Stimulated activated effector memory CD8-positive, alpha-beta T cell treated with anti-CD3 and anti-CD28 coated beads, Interleukin-12 subunit alpha, Interleukin-12 subunit beta, amount 100 ng/mL, for 72 hours (primary cell): ENCODE measurements at places on chromosomes 1 and 21.

- no peak for DNase-seq
These were observed 58.7 kb upstream of the GADD45A start for GRCh38 chr1:67626090-67626860.

- DNase-seq: no peak
These were observed 32.6 kb downstream of the TRIT1 start for GRCh38 chr1:39850606-39851216.

DNA sequence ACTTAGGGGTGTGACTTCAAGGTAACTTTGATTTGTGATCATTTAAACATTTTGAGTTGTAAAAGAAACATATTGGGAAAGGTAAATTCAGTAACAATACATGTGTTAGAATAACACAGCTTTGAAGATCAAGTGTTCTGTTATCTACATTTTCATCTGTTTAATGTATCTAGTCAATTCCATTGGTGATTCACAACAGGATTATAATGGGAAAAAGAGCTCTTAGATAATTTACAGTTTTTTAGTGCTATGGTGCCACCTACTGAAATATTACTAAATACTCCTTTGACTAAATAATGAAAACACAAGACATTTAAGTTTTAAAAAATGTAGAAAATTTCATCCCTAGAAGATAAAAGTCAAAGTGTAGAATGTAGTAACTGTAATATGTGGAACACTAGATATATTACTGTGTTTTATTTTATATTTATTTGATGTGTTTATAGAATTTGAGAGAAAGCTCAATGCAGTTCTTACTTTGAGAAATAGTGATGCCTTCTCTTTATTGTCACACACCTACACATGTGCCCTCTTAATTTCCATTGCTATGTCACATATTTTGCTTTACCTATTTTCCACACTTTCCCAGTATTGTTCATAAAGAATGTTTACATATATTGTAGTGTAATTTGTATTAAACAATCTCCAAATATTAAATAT, 47.4 kb downstream of the PTPRC start:
- DNase-seq: no peak

- DNase-seq: no peak
These were observed 29.8 kb upstream of the CACYBP start for GRCh38 chr1:174969977-174970376.

- no peak for DNase-seq
These were observed 6.2 kb downstream of the LRRC52 start for GRCh38 chr1:165549973-165550372.

DNA sequence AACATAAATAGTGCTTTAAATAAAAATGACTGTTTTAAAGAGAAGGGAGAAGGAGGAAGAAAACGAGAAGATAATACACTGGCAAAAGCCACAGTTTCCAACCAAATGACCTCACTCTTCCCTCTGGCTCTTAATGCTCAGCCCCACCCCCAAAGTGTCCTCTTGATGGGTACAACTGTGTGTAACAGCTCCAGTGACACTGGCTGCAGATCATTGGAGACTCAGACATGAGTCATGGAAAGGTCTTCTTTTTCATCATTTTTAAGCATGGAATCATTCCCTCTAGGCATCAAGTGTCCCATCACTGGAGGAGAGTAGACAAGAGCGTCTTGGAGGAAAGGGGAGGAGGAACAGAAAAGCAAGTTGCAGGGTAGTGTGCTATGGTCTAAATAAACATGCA, 333.0 kb downstream of the PAPPA2 start:
- no peak for DNase-seq

DNA sequence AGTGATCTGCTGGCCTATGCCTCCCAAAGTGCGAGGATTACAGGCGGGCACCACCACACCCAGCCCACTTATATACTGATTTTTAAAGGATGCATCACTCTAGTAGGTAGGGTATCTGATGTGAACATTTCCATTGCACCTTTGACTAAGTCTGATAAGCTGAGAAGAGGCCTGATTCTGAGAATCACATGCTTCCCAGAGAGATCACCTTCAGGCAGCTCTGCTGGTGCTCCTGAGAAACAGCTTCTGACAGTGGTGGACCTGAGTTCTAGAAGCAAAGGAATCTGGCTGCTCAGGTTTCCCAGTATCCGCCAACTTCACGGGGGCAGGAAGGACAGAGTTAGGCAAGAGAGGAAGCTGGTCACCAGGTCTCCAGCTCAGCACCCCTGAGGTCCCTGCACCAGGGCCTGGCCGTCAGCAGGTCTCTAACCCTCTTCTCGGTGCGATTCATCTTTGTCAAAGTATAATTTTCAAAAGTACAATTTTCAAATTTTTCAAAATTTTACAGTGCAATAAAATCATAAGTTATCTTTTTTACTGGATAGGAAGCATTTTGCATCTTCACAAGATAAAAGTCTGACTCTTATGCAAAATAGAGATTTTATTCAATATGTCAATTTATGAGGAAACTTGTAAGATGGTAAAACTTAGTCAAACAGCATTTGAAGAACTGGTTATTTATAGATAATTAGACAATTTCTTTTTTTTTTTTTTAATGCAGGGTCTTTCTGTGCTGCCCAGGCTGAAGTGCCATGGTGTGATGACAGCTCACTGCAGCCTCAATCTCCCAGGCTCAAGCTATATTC, 25.8 kb upstream of the MPZL1 start:
- no peak for DNase-seq

DNA sequence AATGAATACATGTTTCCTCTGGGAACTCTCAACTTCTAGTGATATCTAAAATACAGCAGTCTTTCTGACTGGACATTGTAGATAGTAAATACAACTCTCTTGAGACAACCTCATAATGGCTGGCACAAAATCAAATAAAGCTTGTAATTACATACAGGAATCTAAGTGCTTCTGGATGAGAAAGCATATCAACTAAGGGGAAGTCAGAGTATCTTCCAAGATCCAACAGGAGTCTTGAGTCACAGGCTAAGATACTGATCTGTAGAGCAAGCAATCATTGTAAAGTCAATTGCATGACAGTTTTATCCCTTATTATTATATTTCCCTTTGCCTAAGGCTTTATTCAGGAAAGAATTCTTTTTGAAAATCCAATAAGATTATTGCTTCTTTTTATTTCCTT, 249.9 kb downstream of the LRRIQ3 start:
- no peak for DNase-seq

- DNase-seq: no peak
These were observed 37.3 kb downstream of the MAST2 start for GRCh38 chr1:45840704-45841103.

GRCh38 chr1:95095833-95096217, 21.3 kb upstream of the TLCD4 start:
- DNase-seq: no peak

- DNase-seq: no peak
These were observed 5.0 kb upstream of the EFNA3 start for GRCh38 chr1:155073377-155074242.

GRCh38 chr1:37040773-37041172, 6.5 kb upstream of the GRIK3 start:
- DNase-seq: no peak

- DNase-seq: no peak
These were observed 72.7 kb upstream of the ACTL8 start for GRCh38 chr1:17682400-17682799.

DNA sequence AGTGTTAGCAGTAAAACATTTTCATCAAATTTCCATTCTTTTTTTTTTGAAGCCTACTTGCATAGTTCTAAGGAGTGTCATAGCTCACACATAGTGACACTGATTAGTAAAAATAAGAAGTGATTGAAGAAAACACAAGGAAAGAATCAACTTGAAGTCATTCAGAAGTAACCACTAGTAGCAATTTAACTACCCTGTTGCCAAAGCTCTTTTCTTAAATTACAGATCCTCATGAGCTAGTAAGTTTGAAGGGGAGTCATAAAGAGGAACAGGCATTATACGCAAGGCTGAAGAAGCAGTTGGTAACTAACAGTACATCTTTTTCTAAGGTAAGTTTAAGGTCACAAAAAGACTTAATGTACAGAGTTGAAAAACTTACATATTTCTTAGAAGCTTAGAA, 332.2 kb downstream of the CHRM3 start:
- DNase-seq: no peak

GRCh38 chr21:16532840-16533239, 803.1 kb downstream of the USP25 start:
- no peak for DNase-seq

DNA sequence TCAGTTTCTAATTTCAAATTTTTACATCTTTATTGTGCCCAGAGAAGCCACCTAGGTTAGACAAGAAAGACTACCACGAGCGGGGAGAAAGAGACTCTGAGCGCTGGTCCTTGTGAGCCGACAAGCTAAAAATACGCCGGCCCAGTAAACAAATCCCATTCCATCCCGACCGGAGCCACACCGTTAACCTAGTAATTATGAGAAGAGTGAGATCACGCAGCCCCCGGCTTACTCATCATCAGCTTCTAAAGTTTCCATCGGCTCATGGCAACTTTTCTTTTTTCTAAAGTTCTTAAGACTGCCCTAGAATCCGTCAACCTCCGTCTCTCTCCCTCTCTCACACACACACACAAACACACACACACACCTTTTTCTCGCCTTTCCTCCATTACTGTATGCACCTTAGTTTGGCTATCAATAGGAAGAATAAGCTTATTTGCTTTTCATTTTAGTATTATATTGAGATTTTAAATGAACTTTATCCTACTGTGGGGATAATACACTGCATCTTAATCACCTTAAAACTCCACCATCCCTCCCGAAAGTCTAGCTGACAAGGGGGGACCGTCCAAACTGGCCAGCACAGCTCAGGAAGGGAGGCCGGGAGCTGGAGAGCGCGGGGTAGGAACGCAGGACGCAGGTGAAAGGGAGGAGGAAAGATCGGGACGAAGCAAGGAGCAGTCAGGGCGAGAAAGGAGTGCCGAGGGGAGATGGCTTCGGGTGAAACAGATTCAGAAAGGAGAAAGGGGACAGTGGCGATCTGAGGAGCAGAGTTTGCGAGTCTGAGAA, 728 bp downstream of the OTUD7B start:
- peak; percentile 64 for DNase-seq

DNA sequence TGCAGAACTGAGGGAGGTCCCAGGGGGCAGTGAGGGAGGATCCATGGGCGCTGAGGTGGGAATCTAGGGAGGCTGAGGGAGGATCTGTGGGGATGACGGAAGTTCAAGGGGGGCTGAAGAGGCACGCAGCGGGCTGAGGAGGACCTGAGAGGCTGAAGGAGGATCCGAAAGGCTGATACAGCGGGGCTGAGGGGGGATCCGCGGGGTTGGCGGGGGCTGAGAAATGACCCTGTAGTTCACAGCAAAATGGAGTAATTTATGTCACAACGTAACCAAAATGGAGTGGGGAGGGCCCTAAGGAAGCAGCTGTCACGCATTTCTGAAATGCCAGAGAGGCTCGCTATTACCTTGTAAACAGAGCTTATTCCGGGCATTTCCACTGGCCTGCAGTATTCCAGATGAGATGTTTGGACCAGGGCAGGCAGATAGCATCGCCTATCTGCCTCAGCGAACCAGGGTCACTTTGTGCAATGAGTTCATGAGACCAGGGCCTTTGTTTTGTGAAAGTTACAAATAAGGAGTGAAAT, 926 bp upstream of the MRPL55 start:
- DNase-seq: no peak

GRCh38 chr1:159088546-159089183, 12.1 kb upstream of the AIM2 start:
- no peak for DNase-seq

GRCh38 chr1:171981303-171981702, 140.0 kb downstream of the DNM3 start:
- no peak for DNase-seq

DNA sequence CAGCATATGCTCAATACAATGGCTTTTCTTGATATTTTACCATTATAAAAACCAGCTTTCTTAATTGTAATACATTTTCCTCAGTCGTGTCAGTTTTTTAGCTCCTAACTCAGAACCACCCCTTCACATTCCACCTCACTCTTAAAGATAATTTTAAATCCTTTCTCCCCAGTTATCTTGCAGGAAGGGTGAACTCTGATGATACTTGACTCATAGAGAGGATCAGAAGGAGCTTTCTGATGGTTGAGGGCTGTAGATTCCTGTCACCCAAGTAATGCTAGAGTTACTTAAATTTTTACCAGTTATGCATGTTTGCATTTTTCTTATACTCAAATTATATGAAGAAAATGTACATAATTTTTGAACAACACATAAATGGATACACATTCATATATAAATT, 233.7 kb downstream of the NCAM2 start:
- no peak for DNase-seq

- no peak for DNase-seq
These were observed 905 bp downstream of the BARHL2 start for GRCh38 chr1:90716243-90716551.

DNA sequence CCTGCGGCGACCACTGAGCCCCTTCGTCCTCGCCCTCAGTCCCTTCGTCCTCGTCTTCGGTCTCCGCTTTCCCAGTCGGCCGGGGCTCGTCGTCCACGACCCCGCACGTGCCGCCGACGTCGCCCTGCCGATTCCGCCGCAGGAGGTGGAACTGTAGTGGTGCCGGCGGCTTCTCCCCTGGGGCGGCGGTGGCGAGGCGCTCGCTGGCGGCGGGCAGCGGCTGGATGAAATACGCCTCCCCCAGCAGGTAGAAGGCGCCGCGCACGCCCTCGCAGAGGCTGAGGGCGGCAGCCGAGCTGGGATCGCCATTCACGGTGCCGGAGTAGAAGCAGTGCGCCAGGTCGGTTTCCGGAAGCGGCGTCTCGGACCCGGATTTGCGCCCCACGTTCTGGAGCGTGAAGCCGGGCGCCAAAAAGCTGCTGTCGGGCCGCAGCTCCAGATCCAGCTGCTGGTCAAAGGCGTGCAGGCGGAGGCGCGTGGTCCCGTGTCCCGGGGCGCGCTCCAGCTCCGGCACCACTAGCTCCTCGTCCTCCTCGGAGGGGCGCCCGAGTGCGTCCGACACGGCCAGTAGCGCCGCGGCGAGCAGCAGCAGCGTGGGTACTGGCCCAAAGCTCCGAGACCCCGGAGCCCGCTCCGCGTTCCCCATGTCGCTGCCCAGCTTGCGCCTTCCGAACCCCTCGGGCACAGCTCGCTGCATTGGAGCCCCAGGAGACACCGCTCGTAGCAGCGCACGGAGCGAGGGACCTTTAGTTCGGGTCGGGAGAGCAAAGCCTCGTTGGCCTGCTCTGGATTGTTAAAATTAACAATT, 747 bp downstream of the ADAMTS1 start:
- no peak for DNase-seq
